ENCODE measurements at places on chromosomes 16 and 17. TPM values are rescaled to one million over a fixed set of nuclear protein-coding genes. Genes with fewer than 3 reads are reported as not detected.

Gene RNF222
- 0.21 TPM for total RNA-seq

Gene CCDC78
- 1.4 TPM for total RNA-seq

Gene CA5A
- total RNA-seq = not detected

Gene KCNJ18
- not detected for total RNA-seq

Gene CFAP97D1
- not detected for total RNA-seq

Gene ARHGDIG
- total RNA-seq = 1.7 TPM

Gene CA7
- total RNA-seq = not detected

Gene CCL1
- total RNA-seq = not detected

Gene PMP22
- total RNA-seq = 242 TPM

Gene STX8
- 75.2 TPM for total RNA-seq

Gene PLEKHH3
- 38.9 TPM for total RNA-seq

GRCh38 chr17:80277751-80278671, 17.4 kb downstream of the RNF213 start:
- DNase-seq = no peak

GRCh38 chr16:65782611-65783600, 583.6 kb upstream of the CDH5 start:
- peak; percentile 86 for DNase-seq

DNA sequence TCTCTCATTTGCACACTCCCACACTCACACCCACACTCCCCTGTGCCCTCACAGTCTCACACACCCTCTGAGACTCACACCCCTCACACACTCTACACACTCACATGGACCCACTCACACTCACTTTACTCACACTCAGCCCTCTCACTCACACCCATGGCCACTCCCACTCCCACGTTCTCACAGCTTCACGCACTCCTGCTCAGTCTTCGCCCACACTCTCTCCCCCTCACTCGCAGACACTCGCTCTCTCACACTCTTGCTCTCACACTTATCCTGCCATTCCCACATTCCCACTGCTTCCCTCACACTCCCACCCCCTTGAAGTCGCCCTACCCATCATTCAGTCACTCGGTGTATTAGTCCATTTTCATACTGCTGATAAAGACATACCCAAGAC, 47.9 kb downstream of the CCDC182 start:
- no peak for DNase-seq

DNA sequence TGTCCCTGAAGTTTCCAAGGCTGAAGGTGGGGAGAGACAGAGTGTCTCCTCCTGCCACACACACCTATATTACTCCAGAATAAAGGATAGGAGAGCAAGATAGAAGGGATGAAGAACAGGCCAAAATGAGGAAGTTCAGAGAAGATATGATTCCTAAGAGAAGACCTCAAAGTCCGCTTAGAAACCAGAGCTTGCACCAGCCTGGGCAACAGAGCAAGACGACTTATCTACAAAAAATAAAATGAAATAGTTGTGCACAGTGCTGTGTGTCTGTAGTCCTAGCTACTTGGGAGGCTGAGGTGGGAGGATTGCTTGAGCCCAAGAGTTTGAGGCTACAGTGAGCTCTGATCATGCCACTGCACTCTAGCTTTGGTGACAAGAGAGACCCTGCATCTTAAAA, 128.2 kb downstream of the HS3ST3B1 start:
- no peak for DNase-seq

- DNase-seq = no peak
Observed at GRCh38 chr16:58456193-58456592, 43.8 kb upstream of the NDRG4 start.

DNA sequence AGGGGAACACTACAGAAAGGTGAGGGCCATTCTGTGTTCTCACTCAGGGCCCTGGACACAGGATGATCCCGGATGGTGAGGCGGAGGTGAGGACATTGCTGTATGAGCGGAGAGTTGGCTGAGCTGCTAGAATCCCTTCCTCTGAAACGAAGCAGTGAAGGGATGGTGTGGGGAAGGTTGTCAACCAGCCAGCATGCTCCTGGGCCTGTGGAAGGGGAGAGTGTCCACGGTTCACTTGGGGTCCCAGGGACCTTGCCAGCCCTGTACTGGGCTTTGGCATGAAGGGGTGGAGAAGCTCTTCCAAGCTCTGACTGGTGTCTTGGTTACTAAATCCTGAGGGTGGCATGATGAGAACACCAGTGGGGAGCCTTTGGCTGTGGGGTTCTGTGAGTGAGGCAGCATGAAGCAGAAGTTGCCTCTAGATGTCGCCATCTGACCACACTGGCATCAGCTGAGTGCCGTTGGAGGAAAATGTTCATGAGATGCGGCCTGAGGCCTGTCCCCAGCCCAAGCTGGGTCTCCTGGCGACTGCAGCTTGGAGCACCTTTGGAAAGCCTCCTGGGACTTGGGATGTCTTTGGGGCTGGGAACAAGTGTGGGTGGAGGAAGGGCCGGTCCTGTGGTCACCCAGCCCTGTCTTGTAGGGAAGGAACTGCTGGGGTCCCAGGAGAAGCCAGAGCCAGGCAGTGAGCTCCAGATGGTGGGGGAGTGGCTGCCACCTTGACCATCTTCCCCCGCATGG, 14.8 kb downstream of the PDP2 start:
- DNase-seq = peak; percentile 85

DNA sequence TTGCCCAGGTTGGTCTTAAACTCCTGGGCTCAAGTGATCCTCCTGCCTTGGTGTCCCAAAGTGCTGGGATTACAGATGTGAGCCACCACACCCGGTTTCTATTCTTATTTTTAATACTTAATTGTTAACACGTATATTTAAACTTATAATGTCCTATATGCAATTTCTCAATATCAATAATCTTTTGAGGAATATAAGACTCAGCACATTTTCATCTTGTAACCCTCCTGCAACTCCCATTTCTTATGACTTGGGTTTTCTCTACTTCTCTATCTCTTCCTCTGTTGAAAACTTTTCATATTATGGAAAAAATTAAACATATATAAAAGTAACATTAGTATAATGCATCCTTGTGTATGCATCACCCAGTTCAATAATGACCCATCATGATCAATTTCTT, 150.7 kb downstream of the PRKCB start:
- DNase-seq = no peak

DNA sequence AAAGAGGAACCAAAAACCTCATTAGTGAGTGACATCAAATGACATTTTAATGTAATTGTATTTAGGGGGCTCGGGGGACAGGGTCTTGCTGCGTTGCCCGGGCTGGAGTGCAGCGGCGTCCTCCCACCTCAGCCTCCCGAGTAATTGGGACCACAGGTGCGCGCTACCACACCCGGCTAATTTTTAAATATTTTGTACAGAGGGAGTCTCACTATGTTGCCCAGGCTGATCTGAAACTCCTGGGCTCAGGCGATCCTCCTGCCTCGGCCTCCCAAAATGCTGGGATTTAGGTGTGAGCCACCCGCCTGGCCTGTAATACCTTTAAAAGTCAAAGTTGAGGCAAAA, 581 bp downstream of the SNRNP25 start:
- no peak for DNase-seq

DNA sequence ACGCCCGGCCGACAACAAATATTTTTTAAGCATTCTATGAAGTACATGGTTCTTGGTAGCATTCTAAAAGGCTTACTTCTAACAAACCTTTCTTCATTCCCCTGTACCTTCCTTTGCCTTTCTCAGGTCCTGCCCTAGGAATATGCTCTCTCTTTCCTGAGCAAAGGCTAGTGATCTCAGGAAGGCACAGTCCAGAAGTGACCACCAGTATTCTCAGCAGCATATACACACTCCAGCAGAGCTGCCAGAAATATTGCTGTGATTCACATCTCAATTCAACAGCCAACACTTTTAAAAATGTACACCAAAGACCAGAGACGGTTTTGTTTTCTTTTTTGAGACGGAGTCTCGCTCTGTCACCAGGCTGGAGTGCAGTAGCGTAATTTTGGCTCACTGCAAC, 41.4 kb upstream of the ANKFY1 start:
- no peak for DNase-seq

DNA sequence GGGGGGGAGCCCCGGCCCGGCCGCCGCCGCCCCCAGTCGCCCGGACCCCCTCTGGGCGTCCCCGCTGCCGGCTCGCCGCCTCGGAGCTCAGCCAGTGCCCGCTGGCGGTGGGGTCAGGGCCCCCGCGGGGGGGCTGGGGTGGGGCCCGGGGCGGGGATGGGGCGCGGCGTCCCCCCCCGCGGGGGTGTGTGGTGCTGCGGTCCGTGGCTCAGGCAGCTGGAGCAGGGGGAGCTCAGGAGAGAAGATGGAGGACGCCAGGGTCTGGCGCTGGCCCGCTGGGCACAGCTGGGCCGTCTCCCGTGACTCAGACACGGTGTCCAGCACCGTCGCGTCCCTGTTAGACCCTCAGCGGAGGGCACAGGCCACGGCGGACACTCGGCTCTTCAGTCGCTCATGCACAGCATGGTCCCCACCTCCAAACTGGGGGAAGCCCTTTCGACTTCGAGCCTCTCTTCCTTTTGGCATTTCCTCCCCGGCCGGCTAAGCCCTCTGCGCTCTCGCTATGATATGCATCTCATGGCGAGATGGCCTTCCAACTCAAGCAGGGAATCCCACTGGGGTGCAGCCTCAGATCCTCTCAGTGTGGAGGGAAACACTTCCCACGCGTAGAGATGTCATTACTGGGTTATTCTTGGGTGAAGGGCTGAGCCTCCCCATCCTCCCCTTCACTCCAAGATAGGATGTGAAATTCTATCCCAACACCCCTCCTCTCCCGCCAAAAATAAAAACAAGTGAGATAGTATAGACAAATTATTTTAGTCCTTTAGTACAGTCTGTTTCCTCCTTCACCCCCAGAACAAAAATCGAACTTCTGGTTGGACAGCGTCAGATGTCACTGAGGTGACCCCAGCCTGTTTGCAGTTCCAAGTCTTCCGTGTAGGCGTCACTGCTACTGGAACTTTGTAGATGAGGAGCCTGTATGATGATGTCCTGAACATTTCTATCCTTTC, 522 bp upstream of the VEZF1 start:
- DNase-seq = peak; percentile 88

DNA sequence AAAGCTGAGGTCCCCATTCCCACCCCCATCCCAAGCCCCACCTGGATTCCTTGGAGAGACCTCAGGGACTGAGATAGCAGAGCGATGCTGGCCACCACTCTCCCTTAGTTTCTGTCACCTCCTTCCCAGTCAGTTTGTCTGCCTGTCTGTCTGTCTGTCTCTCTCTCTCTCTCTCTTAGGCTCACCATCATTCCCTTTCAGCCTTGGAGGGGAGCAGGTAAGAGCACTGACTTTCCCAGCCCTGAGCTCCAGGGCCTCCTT, 5.9 kb downstream of the CD300LB start:
- no peak for DNase-seq

- peak; percentile 26 for DNase-seq
Observed at GRCh38 chr17:30477774-30478115, 537 bp downstream of the GOSR1 start.

GRCh38 chr17:16456742-16457316, 35.2 kb downstream of the LRRC75A start:
- no peak for DNase-seq

DNA sequence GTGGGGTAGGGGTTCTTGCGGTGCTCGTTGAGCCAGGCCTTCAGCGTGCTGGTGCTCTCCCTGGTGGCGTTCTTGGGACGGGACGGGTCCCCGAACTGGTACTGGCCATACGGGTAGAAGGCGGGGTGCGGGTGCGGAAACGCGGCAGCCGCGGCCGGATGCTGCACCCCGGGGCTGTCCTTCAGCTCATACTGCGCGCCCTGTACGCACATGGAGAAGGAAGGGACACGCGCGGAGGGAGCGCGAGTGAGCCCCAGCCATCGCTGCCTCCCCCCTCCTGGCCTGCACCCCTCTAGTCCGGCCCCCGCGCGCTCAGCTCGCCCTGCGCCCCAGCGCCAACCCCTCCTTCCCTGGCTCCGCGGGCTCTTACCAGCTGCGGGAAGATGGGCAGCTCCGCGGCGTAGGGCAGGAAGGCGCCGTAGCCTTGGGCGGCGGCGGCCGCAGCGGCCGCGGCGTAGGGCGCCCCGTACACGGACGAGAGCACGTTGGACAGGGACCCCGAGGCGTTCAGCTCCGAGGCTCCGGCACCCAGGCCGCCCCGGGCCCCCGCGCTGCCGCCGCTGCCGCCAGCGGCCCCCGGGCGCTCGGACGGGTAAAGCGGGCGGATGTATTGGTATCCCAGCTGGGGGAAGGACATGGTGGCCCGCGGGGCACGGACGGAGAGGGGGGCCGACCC, 1.0 kb downstream of the IRX3 start:
- DNase-seq = no peak

GRCh38 chr17:40121181-40122135, at the start of gene MSL1:
Gene MSL1 (plus strand): TSS chr17:40121971. CDS start chr17:40122613, 642 bp downstream.
- DNase-seq = peak; percentile 95

DNA sequence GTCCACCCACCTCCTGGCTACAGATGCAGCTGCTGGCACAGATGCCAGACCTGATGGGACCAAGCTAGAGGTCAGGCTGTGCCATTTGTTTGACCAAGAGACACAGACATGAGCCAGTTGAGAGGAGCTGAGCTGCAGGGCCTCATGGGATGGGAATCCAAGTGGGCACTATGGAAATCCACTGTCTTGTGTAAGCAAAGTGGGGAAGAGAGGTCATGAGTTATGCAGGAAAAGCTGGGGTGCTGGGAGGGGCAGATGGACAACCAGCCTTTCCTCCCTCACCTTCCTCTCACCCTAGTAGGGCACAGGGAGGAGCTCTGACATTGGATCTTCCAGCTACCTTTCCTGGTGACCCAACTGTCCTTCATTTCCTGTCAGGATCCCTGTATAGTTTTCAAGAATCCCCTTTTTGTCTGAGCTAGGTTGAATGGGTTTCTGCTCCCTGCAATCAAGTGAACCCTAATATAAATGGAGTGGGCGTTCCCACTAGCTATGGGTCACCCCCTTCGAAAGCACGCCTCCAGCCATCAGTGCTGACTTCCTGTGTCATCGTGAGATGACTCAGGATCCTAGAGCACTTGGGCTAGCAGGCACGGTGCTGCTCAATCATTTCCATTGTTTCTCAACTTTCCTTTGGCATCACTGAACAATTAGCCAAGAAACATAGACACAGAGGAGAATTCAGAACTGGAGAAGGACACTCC, 13.6 kb downstream of the ATPAF2 start:
- no peak for DNase-seq

DNA sequence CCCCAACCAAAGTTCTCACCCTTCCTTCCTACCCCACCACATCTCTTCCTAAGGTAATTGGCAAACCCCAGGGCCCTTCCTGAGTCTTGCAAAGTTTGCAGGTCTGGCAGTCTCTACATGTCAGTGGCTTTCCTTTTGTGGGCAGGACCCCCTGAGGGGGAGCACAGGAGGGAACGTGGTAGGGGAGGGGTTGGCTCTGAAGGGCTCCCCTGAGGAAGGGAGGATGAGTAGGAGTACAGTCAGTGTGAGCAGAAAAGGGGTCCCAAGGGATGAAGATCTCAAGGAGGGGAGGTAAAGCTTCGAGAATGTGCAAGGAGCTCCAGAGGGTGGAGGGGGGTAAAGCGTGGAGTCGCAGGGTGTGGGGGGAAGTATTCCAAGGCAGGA, 206.9 kb downstream of the RAB11FIP4 start:
- DNase-seq = no peak

GRCh38 chr16:3014971-3015370, 2.2 kb downstream of the CLDN9 start:
- DNase-seq = no peak

GRCh38 chr16:68342620-68343019, 31.8 kb downstream of the PRMT7 start:
- DNase-seq = no peak

- no peak for DNase-seq
Observed at GRCh38 chr16:30094541-30095165, 1.4 kb downstream of the YPEL3 start.

Data from tongue (tissue), 3 donors.